ENCODE measurements at places on chromosomes 1 and 21.
A peak's percentile ranks its signal among the peaks of the same experiment; 100 is the strongest.

DNA sequence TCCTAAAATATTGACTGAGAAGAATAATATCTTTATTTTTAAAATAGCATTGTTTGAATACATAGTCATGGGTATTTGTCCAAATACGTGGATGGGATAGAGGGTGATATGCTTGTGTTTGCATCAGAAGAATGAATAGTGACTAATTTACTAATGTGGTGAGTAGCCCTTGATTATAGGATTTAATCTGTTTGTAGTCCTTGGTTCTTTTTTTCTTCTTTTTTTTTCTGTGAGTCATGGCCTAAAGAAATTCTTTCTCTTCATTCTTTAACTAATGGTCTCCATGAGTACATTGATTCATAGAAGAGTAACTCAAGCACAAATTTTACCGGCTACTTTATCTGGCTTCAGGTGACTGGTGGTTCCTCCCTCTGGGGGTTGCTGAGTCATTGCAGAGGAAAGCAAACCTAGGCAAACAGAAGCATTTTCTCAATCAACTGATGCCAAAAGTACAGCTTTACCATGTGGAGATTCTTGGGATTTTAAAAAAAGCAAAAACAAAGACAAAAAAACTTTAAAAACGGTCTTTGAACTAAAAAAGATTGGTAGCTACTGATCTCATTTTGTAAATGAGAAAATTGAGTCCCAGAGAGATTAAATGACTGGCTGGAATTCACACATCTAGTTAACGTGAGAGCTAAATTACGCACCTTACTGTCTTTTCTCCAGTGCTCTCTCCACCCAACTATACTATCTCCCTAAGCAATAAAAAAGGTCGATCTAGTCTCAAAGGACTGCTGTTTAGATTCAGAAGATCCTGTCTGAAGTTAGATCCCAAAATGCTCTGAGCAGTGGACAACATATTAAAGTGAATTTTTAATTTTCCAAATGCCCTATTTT lies 40.5 kb downstream of the AK5 start:
- no peak for DNase-seq

GRCh38 chr21:45071874-45072737 lies 2.3 kb upstream of the ADARB1 start:
- no peak for DNase-seq

DNA sequence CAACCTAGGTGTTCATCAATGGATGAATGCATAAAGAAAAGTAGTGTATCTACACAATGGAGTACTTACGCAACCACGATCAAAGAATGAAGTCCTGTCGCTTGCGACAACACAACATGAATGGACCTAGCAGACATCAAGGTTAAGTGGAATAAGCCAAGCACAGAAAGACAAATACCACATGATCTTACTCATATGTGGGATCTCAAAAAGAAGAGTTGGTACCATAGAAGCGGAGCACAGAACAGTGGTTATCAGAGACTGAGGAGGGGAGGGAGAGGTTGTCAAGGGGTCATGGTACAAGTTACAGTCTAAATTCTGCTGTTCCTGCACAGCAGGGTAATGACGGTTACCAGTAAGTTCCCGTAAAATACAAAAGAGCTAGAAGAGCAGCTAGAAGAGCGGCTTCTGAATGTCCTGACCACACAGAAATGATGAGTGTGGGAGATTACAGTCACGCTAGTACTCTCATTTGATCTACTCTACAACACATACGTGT lies 36.7 kb downstream of the NPHP4 start:
- DNase-seq, result no peak

DNA sequence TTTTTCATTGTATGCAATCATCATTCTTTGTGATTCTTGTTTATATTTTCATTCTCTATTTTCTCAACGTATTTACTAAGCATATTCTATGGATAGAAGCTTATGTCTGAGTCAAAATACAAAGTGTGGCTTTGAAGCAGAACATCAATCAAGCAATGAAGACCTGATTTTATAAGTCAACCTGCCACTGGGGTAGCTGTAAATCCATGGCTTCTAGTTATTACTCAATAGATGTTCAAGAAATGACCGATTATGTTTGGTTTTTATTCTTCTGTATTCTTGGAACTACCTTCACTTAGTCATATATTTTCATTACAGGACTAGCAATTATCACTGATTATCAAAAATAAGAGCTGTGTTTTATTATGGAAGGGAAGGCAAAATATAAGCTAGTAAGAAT lies 20.5 kb upstream of the PTGS2 start:
- DNase-seq, result no peak

DNA sequence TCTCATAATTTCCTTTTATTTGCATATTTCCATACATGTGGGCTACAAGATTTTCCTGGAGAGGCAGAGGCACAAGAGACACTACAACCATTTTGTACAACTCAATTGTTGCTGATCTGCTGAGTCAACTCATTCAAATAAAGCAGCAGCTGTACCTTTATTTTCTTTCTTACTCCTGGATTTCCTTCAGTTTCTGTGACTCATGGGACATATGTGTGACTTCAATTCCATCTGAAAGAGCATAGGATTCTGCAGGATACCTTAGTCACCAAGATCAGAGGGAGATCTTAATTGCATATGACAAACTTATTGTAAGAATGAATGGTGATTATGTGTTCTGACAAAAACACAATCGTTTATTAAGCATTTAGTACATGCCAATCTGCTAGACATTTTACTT lies 2219.4 kb downstream of the NCAM2 start:
- no peak for DNase-seq

DNA sequence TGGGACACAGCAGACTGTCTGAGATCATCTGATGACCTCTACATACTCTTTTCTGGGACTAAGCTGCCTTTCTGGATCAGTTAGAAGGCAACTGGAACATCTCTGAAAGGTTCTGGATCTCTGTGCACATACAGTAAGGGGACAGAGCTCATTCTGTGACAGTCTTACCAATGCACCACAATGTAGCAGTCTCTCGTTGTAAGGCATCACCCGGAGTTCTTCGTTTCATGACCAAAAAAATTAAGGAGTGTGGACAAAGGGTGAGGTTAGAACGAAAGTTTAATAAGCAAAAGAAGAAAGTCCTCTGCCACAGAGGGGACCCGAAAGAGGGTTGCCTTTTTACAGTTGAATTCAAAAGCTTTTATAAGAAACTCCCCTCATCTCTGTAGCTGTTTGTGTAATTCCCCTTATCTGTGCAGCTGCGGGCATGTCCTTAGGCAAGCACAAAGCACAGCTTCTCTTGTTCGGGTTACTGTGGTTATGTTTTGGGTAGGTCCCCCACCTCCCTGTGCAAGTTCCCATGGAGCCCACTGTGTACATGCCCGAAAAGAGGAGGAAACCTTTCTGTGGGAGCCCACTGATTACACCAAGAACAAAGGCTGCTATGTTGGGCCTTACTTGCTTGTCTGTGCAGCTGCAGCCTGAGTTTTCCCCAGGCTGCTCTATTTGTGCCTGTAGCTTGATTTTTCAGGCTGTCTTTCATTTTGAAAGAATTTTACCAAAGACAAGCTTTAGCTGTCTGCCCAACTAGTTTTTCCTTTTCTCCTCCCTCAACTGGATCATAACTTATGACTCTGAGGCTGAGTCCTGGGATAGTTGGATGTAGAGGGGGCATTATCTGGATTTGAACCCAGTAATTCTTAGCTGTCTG lies 53.1 kb upstream of the CACNA1E start:
- DNase-seq, result no peak

GRCh38 chr1:7373876-7374562 lies 397.1 kb upstream of the VAMP3 start:
- no peak for DNase-seq

GRCh38 chr1:219329578-219329977 lies 155.9 kb downstream of the LYPLAL1 start:
- no peak for DNase-seq

DNA sequence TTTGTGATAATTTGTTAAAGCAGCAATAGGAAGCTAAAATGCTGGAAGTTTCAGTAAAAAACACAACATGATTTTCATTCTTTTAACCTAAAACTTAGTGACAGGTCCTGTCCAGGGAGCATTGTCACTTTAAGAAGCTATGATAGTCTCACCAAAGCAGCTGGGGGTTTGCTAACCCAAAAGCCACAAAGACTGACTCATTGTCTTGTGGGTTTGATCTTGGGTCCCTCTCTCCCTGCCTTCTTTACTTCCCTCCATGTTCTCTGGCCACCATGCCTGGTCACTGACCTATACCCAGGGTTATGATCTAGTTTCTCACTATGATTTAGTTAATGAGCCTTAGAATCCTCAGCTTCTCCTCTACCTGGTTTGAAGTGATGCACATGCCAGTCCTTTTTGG lies 213.5 kb upstream of the PTGFR start:
- no peak for DNase-seq

DNA sequence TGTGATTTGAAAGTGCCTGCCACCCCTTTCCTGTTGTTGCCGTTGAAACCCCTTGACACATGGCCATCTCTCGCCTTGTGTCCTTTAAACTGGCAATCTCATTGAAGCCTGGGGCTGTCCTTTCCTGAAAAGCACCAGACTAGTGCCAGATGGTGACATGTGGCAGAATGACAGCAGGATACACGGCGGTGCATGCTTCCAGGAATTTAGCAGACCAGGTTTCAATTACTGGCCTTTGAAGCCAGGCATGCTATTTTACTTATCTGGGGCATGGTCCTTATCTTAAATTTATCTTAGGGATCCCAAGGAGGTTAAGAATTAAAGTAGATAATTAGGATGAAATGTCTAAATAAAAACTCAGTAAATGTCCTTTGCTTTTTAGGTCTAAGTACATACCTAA lies 15.2 kb downstream of the PLPPR4 start:
- DNase-seq, result no peak

- DNase-seq, result no peak
These were observed 145.4 kb downstream of the PTGER3 start for GRCh38 chr1:70902211-70902610.

DNA sequence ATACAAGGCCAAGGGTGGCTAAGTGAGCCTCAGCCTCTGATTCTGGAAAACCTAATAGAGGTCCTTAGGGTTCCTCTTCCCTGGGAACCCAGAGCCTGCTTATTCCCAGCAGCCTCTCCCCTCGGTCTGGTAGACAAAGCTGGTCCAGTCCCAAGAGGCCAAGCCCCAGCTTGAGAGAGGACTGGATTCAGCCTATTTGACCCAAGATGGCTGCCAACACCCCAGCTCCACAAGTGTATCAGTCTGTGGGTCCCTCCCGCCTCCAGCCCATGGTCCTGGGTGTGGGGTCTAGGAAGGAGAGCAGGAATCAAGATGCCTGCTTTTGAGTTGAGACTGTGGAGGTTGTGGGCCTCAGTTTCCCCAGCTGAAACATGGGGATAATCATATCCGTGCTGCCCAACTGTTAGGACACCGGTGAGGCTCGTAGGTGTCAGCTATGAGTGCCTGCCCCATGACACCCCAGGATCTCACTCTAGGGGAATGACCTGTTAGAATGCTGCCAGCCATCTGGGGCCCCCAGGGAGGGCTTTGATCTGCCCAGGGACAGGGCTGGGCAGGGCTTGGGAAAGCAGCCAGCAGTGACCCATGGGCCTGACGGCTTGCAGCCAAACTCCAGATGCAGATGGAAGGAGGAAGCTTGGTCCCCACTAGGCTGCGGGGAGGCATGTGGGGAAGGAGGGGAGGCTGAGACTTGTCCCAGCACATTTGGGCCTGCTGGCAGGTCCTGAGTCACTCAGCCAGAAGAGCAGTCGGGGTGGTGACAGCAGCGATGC lies 45.4 kb downstream of the NUAK2 start:
- peak; percentile 60 for DNase-seq

DNA sequence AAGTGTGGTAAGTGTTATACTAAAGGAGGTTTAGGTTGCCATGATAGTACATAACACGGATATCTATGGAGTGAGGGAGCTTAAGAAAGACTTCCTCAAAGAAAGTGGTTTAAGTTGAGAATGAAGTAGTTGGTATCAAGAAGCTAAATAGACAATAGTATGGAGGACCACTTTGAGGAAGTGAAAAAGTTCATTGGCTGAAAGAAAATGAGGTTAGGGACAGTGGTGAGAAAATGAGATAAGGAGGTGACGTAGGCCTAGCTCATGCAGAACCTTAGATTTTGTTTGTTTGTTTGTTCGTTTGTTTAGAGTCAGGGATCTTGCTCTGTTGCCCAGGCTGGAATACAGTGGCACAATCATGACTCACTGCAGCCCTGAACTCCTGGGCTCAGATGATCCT lies 72.2 kb upstream of the PPIH start:
- DNase-seq, result no peak

- DNase-seq, result no peak
These were observed 314.3 kb downstream of the HHIPL2 start for GRCh38 chr1:222233444-222234158.

DNA sequence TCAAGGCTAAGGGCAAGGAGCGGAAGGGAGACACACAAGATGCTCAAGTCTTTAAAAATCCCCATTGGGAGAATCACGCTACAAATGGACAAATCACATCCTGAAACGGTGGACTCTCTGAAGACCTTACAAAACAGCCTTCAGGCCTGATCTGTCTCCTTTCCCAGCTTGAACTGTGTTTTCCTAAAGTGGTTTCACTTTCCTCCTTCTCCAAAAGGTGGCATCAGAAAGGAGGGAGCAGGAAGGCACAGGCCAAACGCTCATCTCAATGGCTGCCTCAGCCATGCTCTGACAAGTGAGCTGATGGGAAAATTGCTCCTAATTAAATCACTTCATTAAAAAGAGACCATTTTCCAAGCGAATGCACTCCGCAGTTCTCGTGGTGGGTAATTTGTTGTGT lies 47.7 kb downstream of the UTP25 start:
- no peak for DNase-seq

- no peak for DNase-seq
These were observed 182.4 kb upstream of the ADGRL2 start for GRCh38 chr1:81618376-81618775.

DNA sequence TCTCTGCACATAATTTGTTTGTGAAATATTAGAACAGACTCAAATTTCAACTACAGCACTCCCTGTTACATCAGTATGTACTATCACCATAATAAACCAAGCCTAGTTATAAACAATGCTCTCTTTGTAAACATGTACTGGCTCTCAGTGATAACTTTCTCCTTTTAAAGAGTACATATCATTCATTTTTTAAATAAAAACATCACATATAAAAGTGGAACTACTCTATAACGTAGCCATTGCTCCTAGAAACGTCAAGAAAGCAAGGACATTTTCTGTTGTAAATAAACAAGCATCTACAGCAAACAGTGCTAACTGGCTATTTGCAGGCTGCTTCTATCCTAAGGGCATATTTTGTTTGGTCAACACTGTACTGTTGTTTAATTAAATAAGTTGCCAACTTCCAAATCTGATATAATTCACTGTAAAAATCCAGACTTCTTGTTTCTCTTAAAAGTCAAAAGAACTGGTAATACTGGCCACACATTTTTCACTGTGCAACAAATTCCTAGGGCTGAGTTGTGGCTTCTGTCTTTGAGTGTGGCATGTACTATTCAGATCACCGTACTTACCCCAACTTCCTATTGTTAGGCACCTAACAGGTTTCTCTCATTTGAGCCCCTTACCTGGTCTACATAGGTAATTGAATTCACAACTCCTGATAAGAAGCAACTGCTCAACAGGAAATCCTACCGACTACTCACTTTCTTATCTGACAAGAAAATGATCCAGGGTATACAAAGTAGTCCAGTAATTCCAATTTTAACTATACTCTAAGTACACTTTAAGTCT lies 111.9 kb downstream of the DENND1B start:
- DNase-seq, result no peak

GRCh38 chr1:108089477-108089876 lies 110.7 kb downstream of the SLC25A24 start:
- no peak for DNase-seq

GRCh38 chr1:43304771-43305300 lies 4.1 kb downstream of the TIE1 start:
- DNase-seq, result no peak
